GM04503 (cell line): ENCODE measurements at places on chromosomes 4 and X.

- no peak for DNase-seq
Measured at GRCh38 chrX:150907474-150907873, 9.0 kb upstream of the CD99L2 start.

GRCh38 chrX:79412166-79412565 lies 45.0 kb upstream of the ITM2A start:
- DNase-seq = no peak

GRCh38 chr4:28014469-28014868 lies 1153.8 kb downstream of the STIM2 start:
- no peak for DNase-seq

- DNase-seq = no peak
Measured at GRCh38 chr4:133156096-133156495, 7.0 kb downstream of the PCDH10 start.

DNA sequence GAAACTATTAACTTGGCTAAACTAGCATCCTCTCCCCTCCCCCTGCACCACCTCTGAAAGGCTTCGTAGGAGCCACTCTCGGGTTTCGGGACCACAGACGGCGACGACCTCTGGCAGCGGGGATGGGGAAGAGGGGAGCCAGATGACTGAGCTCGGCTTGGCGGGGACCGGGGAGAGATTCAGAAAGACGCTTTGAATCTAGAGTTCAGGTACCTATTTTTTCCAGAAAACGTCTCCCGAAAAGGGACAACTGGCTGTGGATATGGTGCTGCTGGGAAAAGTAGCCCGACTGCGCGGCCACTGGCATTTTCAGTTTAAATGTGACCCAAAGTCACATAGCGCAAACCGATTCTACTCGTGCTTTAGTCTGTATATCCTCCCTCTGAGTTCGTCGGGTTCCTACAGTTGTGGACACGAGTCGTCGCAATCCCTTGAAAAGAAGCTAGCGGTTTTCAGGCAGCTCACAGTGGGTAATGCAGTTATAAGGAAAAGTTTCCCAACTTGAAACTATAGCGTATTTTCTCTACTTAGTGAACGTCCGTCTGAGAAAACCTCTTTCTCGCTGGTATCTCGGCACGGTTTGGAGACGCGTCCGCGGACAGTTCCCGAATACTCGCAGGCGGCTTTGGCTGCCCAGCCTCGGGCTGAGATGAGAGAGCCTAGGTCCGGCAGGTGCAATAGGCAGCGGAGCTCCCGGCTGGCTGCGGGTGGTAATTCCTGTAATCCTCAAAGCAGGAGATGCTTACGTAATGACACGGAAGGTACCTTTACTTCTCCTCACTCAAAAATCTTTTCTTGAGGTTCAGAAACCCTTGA lies 1.3 kb downstream of the PARM1 start:
- DNase-seq = no peak

GRCh38 chrX:150607201-150607600 lies 38.8 kb downstream of the MTM1 start:
- no peak for DNase-seq

DNA sequence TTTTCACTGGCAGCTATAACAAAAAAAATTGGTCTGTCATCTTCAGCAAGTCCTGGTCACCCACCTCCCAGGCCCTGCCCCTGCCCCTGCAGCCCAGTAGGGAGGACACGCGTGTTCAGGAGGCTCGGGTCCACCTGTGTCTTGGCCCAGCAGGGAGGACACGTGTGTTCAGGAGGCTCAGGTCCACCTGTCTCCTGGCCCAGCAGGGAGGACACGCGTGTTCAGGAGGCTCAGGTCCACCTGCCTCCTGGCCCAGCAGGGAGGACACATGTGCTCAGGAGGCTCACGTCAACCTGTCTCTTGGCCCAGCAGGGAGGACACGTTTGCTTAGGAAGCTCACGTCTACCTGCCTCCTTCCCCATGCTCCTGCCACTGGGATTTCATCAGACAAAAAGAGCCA lies 44.9 kb downstream of the HTT-AS start:
- no peak for DNase-seq

GRCh38 chr4:65241257-65241997 lies 428.9 kb downstream of the EPHA5 start:
- DNase-seq = no peak

GRCh38 chr4:94350095-94350494 lies 7.5 kb upstream of the HPGDS start:
- DNase-seq = no peak

GRCh38 chrX:71910986-71911730 lies 513 bp downstream of the NHSL2 start:
- DNase-seq = no peak
